Stimulated activated CD8-positive, alpha-beta memory T cell treated with anti-CD3 and anti-CD28 coated beads, Interleukin-4, amount 100 ng/mL, for 1 hour (primary cell): ENCODE measurements at places on chromosomes 3 and 15.

DNA sequence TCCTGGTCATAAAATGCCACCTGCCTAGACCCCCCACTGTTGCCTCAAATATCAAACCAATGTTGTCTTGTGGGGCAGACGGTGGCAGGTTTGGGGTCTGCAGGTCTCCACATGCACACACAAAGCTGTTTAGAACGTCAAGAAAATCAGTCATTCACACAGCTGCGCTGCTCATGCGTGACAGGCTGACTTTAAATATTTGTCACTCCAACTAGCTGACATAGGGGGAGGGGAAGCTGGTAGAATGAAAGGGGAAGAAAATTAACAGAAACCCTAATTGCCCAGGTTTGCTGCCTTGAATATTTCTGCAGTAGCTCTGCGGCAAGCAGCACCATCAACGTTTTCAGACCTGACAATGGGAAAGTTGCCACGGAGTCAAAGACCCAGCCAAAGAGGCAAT lies 201.8 kb downstream of the ABHD5 start:
- no peak for DNase-seq

GRCh38 chr15:30922480-30923311 lies 19.0 kb downstream of the FAN1 start:
- no peak for DNase-seq

GRCh38 chr15:32029862-32030781 lies at the start of gene CHRNA7:
CHRNA7 (plus strand) TSS chr15:32030515; CDS start chr15:32030595, 80 bp downstream.
- no peak for DNase-seq

GRCh38 chr15:40295297-40295696 lies 12.4 kb upstream of the ANKRD63 start:
- DNase-seq = no peak

DNA sequence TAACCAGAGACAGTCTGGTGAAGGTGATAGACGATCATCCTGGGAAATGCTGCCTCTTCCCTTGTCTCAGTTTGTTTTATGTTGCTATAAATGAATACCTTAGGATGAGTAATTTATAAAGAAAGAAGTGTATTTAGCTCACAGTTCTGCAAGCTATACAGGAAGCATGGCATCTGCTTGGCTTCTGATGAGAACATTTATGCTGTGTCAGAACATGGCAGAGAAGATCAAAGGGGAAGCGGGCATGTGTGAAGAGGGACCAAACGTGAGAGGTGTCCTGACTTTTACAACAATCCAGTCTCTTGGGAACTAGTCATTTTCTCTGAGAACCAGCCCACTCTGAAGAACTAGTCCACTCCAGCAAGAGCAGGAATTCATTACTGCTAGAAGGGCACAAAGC lies 9.6 kb downstream of the CMC1 start:
- DNase-seq = no peak

GRCh38 chr3:127536830-127537812 lies 53.4 kb downstream of the TPRA1 start:
- DNase-seq = no peak

- DNase-seq = no peak
Measured at GRCh38 chr15:63928185-63928842, 94.6 kb upstream of the HERC1 start.

DNA sequence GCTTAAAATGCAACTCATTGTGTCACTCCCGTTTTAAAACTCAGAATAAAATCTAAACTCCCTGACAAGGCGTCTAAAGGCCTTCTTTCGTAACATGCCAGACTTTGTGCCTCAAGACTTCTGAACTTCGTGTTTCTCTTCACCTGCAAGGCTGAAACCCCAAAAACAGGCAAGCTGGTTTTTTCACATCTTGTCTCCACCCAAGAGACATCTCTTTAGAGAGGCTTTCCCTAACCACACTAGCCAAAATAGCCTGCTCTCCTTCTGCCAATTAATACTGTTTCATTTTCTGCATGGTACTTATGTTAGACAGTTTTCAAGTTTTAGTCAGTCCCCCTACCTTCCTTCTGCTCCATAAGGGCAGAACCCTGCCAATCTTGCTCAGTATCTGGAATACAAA lies 41.6 kb downstream of the RAF1 start:
- DNase-seq = no peak

- no peak for DNase-seq
Measured at GRCh38 chr3:14175383-14176037, 2.9 kb downstream of the XPC start.

DNA sequence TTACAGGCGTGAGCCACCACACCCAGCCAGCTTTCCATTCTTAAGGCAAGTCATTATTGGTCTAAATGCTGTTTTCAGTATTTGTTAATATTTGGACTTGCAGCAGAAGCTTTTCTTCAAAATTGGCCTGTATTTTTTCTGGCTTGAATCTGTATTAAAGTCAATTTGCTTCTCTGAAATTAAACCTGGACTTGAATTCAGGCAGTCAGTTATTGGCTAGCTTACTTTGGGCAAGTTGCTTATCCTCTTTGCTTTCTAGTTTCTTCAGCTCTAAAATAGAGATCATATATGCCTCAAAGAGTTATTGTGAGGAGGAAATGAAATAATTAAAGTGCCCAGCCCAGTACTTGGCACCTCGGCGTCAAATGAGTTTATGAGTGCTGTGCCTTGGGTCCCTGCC lies 17.3 kb downstream of the STARD9 start:
- DNase-seq = no peak

- peak; percentile 0 for DNase-seq
Measured at GRCh38 chr3:160754371-160754854, 1.6 kb upstream of the PPM1L start.

GRCh38 chr3:74033806-74034205 lies 409.1 kb upstream of the PDZRN3 start:
- DNase-seq = no peak

DNA sequence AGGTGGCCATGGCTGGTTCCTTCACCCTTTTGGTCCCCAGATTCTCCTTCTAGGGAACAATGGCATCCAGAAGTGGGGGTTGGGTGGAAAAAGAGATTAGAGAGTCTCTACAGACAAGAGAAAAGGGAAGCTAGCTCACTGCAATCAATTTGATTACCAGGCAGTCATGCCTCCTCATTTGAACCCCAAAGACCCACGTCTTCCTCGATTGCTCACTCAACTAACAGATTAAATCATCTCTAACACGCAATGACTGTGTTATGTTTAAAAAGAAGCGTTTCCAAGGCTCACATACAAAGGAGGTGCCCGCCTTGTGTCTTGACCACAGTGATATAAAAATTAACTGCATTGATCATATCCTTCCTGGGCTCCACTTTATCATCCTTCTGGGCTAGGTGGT lies 57.6 kb downstream of the BHLHE40 start:
- DNase-seq = no peak

DNA sequence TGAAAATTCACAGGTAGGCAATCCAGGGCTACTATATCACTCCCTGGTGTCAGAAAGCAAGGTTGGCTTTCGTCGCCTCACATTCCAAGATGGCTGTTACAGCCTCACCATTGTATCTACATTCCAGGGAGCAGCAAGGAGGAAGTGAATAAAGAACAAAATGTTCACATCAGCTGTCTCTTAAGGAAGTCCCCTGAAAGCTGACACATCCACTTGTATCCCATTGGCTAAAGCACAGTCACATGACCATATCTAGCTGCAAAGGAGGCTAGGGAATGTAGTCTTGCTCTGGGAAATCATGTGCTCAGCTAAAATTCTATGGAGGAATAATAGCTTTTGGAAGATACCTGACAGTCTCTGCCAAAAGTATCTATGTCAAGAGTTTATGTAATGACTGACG lies 12.8 kb upstream of the GATA2 start:
- no peak for DNase-seq

- no peak for DNase-seq
Measured at GRCh38 chr3:55801068-55801467, 314.0 kb upstream of the WNT5A start.

- DNase-seq = no peak
Measured at GRCh38 chr15:95610945-95611344, 719.6 kb upstream of the NR2F2 start.

GRCh38 chr15:60529332-60529731 lies 50.4 kb upstream of the ICE2 start:
- DNase-seq = no peak

GRCh38 chr3:88123526-88123925 lies 26.2 kb upstream of the C3orf38 start:
- DNase-seq = no peak

- no peak for DNase-seq
Measured at GRCh38 chr15:78850941-78851755, 21.5 kb upstream of the MORF4L1 start.

DNA sequence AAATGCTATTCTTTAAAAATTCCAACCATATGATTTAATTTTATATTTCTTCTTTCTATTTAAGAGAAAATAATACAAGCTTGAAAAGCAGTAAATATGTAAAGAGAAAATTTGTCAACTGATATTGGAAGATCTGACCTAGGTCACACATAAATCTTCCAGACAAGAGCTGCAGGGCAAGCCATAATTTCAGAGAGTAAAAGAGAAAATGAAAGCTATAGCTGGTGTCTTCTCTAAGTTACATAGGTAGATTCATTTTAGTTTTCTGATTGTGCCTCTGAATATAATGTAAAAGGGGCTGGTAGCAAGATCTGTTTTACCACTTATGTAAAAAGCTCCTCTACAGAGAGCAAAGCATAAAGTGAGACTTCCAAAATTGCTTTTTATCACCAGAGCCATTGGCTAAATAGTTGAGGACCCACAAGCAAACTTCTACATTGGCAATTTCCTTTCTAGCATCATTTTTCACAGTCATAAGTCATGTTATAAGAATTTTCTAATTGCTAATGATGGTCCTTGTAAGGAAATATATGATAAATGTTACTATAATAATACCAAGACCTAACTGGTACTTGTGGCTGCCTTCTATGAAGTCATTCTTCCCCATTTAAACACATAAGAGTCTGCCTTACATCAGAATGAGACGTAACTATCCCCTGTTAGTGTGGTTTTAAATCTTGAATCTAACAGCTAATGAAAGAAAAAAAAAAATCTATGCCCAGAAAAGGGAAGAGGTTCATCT lies 80.8 kb upstream of the SKOR1 start:
- no peak for DNase-seq

DNA sequence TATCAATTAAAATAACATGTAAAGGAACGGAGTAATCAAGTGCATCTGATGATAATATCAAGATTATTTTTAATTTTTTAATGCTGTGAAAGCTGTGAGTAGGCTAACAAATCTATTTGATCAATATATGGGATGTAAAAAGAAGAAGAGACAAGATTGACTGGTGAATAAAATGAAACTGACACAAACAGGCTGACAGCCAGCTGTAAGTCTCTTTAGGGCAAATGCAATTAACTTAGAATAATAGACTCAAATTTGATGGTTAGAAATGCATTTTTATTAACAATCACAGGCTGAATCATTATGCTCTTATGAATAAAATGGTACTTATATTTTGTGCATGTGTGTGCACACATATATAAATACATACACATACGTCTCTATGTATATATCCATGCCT lies 68.0 kb downstream of the MDFIC2 start:
- no peak for DNase-seq

DNA sequence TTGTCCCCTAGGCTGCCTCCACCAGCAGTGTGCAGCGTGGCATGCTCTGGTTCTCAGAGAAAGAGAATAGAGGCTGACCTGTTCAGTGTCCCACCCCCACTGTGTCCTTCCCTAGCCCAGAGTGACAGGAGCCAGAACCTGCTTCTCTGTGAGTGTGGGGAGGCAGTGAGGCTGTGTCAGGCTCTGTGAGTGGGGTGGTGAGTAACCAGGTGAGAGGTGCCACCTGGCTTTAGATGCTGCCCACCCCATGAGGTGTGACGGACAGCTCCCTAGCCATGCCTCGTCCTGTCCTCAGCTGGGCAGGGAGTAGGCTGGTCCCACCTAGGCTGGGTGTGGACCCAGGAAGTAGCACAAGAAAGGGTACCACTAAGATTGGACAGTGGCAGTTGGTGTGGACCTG lies 6.3 kb downstream of the TEX264 start:
- DNase-seq = no peak

- no peak for DNase-seq
Measured at GRCh38 chr3:61893840-61894566, 332.6 kb downstream of the PTPRG start.

DNA sequence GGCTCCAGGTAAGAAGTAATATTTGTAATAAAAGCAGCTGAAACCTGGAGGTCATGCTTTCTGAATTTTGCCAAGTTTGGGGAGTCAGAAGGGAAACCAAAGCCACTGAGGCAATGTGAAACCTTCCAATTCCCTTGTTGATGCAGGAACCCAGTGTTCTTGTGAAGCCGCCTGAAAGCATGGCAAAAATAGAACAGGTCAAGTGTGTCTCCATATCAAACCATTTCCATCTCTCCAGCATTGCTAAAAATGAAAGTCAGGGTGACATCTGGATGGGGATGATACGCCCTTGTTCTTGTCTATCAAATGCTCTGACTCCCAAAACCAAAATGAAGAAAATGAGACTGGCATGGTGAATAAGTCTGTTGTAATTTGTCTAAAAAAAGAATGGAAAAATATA lies 362.5 kb downstream of the VPS13C start:
- DNase-seq = no peak

DNA sequence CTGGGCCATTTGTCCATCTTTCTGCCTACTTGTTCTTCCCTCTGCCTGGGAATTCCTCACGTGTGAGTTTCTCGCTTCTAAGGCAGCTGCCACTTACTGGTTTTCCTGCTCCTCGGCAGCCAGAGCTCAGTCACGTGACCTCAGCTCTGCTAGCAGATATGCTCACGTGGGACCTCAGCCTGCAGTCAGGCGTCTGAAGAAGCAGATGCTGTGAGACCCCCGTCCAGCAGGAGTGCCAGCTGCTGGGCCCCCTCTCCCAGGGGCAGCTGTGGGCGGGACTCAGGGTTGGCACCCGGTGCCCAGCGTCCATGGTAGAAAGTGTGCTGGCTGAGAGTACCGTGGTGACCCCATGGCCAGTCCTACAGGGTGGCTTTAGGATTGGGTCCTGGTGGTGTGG lies 161.3 kb upstream of the TLE3 start:
- peak; percentile 27 for DNase-seq

- no peak for DNase-seq
Measured at GRCh38 chr15:77224352-77224751, 153.4 kb upstream of the TSPAN3 start.
